SIG-M5 (cell line): ENCODE measurements at places on chromosomes 1 and 21.

GRCh38 chr1:154191990-154192461 lies at the start of gene TPM3:
TSS of gene TPM3 (minus strand) at chr1:154192100. CDS start at chr1:154192018, 82 bp downstream.
- DNase-seq: peak; percentile 76

DNA sequence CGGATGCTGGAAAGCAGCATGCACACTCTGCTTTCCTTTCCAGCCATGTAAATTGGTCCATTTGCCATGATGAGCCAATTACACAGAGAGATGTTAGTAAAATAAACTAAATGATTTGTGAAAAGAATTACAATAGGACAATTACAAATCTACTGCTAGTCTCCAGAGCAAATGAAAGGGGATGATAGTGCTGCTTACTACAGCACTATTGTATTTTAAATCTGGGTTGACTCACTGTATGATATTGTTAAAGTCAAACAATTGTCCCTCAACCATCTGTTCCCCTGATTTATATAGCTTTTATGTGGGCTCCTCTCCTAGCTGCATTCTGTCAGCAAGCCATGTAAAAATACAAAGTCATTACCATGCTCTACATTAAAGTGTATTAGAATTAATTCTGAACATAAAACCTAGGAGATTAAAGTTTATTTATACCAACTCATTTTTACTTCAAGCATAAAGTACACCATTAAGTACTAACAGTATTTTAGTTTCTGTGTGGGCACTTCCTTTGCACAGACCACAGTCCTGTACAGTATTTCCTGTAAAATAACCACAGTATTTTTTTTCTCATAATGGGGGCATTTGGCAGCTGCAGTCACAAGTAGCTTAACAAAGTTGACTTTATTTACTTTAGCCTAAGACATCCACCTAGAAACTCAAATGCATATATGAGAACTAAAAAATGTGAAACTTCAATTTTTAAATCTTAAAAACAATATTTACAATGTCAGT lies 135.8 kb downstream of the VAV3 start:
- no peak for DNase-seq

DNA sequence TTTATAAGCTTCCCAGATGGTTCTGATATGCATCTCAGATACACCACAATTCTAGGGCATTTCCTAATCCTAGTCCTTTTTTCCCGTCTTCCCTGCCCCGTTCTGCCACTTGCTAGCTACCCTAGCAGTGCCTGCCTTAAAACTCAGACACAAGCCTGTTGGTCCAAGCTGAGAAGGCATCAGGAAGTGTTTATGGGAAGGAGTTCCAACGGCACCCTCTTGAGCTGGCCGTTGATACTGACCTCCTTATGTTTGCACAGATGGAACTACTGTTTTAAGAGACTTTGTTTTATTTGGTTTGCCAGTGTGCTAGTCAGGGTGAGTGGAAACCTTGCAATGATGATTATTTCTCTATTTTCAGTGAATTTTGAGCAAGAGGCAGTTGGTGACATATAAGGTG lies 67.2 kb downstream of the UCK2 start:
- no peak for DNase-seq

DNA sequence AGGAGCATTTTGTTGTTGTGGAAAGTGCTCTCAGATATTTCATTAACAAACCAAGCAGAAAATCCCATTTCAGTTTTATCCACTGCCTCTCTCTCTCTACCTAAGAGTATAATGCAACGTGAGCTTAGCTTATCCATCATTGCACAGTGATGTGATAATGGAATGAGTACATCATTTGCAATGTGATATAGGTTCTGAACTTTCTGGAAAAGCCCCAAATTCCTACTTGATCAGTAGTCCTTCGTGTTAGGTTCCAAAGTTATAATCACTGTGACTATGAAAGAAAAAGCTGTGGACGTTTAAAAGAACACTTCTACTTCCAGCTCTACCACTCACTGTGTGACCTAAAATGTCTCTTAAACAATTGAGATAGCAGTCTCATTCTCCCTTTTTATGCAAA lies 76.4 kb upstream of the PRMT6 start:
- no peak for DNase-seq

- no peak for DNase-seq
Measured at GRCh38 chr1:16038620-16038912, 5.0 kb upstream of the CLCNKB start.

DNA sequence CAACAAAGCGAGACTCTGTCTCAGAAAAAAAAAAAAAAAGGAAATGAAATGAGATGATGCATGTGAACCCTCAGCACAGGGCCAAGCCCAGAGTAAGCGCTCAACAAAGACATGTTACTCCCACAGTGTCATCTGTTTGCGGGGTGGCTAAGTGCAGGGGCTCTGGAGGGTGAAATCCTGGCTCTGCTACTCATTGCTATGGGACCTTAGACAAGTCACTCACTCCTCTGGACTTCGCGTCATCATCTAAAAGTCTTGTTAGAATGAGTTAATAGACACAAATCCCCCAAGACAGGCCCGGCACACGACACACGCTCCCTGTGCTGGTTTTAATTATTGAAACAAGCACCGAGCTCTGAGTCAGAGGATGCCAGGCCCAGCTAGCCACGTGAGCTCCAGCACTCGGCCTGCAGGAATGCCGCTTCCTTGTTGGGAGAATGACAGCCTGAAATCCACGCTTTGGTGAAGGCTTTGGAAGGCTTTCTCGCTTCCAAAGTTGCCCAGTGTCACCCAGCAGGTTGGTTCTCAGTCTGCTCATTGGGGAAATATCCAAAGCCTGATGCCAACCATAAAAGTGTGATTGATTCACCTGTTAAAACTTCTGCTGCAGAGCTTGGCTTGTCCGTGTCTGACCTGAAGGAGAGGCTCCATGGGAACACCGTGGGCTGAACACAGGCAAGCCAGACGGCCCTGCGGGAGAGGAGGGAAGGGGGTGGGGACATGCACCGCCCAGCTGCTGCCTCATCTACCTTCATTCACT lies 36.7 kb upstream of the TARDBP start:
- no peak for DNase-seq

GRCh38 chr1:119662034-119662437 lies 14.0 kb upstream of the ZNF697 start:
- no peak for DNase-seq

DNA sequence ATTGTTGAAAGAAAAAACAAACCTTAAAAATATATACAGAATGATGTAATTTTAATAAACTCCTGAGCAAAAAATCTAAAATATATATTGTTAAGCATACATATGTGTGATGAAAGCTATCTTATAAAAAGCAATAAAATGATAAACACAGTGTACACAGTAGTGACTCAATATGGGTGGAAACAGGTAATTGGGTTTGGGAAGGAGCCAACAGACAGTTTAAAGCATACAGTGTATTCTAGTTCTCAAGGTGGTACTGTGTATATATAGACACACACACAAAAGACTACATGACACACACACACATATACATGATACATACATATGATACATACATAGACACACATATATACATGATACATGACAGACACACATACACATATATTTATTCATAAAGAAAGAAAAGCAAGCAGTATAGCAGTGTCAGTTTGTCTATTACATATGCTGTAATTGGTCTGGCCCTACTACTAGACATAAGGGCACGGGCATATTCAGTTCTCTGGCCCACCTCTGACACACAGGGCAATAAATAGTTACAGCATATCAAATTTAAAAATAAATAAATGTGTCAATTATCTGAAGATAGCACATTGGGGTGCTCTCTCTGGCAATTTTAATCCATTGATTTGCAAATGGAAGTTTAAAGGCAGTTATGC lies 330.2 kb downstream of the S1PR1 start:
- DNase-seq: no peak

DNA sequence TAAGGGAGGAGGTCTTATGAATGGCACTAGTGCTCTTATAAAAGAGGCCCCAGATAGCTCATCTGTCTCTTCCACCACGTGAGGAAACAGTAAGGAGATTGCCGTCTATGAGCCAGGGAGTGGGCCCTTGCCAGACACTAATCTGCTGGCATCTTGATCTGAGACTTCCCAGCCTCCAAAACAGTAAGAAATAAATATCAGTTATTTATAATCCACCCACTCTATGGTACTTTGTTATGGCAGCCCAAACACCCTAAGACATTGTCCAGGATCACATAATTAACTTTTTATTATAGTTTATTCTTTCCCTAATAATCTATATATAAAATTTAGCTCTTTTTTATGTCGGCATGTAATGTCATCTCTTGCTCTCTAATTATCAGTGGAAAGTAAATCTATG lies 144.0 kb upstream of the IRF2BP2 start:
- DNase-seq: no peak

GRCh38 chr21:25625036-25625435 lies 14.0 kb upstream of the JAM2 start:
- DNase-seq: no peak

GRCh38 chr1:212860713-212861581 lies 2.9 kb downstream of the FLVCR1 start:
- no peak for DNase-seq

DNA sequence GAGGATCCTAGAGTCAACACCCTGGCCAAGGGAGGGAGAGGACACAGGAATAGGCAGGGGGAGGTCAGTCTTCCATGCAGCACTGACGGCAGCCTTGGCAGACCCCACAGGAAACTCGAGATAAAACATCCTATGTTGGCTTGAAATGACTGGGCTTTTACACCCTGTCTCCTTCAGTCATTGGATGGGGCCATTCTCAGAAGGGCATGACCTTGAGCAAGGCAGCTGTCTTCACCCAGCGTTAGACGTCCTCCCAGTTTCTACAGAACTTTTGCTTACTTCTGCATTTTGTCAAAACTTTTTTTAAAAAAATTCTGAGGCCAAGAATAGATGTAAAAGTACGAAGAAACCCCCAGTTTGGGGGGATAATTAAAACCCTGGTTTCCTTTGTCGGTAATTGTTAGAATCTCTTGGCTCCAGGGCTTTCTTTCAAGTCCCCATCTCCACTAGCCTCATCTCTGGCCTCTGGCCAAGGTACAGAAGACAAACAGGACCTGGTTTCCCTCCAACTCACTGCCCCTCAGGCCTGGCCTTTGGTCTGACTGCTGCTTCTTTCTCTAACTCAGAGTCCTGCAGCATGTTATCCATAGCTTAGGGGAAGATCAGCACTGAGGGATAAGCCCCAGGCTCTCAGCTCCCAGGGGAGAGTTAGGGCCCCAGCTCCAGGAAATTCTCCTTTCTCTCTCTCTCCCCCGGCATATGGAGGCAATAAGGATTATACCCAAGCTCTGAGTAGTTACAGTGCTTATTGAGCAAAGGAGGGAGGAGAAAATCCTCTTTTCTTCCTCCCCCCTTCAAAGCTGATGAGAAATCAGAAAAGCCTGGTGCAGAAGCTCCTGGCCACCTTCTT lies 51.6 kb upstream of the KCND3 start:
- no peak for DNase-seq

DNA sequence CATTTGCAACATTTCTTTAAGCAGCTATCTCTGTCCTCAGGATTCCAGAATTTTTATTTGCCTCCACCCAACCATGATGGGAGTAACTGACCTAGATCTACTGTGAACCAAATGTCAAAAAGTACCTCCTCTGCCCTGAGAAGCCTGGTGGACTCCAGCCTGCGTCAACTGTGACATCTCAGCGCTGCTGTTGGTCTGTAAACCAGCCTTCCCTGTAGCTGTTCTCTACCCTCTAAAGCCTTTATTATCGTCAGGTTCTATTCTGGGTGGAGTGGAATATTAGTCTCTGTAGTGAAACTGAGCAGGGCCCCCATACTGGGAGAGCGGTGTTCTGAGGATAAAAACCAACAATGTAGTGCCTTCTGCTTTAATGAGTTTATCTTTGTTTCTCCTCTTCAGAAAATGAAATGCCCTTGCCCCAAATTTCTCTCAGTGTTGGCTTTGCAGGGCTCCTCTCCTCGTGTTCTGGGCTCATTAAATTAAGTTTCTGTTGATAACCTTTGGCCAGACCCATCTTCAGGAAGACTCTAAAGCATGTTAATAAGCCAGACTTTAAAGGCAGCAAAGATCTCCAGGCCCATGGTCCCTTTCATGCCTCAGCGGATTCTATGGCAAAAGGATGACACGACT lies 223.1 kb upstream of the PLXNA2 start:
- DNase-seq: no peak

GRCh38 chr1:2543543-2544092 lies 12.6 kb upstream of the TNFRSF14 start:
- DNase-seq: no peak

DNA sequence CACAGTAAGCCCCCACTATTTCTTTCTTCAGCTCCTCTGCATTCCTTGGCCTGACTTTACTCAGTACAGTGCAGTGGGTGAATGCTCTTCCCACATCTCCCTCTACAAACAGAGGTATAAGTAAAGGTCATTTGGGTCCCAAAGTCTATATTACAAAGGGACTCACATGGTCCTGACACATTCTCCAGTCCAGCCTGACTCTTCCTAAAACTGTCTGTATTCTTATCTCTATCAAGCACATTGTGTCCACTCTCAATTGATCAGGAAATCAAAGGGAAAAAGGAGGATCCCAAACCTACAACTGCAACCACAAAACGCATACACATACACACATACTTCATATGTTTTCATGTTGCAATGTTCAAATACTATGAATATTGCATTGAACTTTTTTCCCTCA lies 49.4 kb downstream of the FRRS1 start:
- no peak for DNase-seq

- no peak for DNase-seq
Measured at GRCh38 chr21:43619856-43620255, 39.4 kb downstream of the HSF2BP start.

DNA sequence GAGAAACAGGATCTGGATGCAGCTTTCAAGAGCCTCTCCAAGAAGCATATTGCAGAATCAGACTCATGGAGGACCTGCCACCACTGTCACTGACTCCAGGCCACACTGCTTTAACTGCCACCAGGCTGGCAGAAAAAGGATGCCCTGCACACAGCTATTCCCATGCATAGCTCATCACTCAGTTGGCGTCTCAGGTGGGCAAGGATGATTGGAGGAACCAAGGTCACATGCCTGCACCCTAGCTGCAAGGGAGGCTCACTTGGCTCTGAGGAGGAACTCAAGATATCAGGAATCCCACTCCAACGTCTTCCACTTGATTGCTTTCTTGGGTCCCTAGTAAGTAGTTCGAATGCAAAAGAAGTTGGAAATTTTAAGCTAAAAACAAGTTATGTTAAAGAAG lies 19.6 kb upstream of the SPOCD1 start:
- no peak for DNase-seq

DNA sequence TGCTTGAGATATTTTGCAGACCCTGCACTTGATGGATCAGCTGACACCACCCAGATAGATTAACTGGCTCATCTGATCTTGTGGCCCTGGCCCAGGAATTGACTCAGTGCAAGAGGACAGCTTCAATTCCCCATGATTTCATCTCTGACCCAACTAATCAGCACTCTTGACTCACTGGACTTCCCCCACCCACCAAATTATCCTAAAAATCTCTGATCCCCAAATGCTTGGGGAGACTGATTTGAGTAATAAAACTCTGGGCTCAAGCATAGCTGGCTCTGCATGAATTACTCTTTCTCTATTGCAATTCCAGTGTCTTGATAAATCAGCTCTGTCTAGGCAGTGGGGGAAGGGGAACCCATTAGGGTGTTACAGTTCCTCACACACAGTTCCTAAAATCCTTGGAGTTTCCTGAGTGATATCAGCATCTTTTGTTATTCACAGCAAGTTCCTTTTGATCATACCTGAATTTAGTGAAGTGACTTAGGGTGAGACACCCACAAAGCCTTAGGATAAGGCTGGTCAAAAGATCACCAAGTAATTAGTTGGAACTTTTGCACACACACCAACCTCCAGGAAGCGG lies 104.2 kb downstream of the COP1 start:
- DNase-seq: no peak
